ENCODE measurements at places on chromosomes 4 and X.

- peak; percentile 20 for DNase-seq
Observed at GRCh38 chrX:139930916-139931645, 1.8 kb downstream of the ATP11C start.

DNA sequence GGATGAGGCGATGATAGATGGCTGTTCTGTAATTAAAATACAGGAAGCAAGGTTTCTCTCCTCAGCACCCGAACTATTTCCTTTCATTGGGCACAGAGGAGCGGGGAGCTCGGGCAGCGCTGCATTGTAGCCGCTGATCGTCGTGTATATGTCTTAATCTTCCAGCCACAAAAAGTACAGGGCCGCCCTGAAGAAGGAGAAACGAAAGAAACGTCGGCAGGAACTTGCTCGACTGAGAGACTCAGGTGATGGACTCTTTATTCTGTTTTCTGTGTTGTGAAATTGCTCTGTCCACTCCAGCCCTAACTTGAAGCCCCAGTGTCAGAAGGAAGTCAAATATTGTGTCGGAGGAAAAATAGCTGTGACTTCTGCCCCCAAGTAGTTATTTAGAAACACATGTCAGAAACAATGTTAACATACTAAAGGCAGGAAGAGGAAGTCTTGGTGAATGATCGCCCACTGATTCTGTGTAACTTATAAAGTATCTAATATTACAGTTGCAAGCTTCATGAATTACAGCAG, 546 bp downstream of the ZRSR2 start:
- no peak for DNase-seq

DNA sequence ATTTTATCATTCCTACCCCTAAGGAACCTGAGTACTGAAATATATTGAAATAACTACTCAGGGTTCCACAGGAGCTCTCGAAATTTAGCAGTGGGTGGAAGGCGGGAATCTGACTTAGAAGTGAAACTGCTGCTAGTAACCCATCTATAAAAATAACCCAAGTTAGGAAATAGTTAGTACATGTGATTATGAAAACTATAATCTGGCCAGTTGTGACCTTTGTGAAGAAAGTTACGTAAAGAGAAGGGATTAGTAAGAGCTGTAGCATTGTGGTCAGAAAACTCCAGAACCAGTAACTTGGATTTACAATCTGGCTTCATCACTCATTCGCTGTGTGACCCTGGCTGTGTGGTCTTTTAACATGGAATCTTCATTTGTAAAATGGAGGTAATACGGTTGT, 175.5 kb downstream of the RAPGEF2 start:
- DNase-seq = no peak

GRCh38 chr4:79723507-79723906, 315.5 kb upstream of the GK2 start:
- DNase-seq = no peak

- DNase-seq = peak; percentile 30
Observed at GRCh38 chr4:173252024-173252935, 81.9 kb downstream of the HMGB2 start.

GRCh38 chr4:90648791-90649190, 521.6 kb downstream of the CCSER1 start:
- no peak for DNase-seq
